Right ventricle myocardium superior (tissue), 1 donor: ENCODE measurements at places on chromosomes 6 and 20. TPM values are rescaled to one million over a fixed set of nuclear protein-coding genes. Genes with fewer than 3 reads are reported as not detected.

GRCh38 chr6:80610846-80611245 lies 504.4 kb downstream of the BCKDHB start:
- DNase-seq, result no peak

TCP1 gene
- 159 TPM for total RNA-seq

SLC17A2 gene
- total RNA-seq, result not detected

ARID1B gene
- 49.2 TPM for total RNA-seq

DNA sequence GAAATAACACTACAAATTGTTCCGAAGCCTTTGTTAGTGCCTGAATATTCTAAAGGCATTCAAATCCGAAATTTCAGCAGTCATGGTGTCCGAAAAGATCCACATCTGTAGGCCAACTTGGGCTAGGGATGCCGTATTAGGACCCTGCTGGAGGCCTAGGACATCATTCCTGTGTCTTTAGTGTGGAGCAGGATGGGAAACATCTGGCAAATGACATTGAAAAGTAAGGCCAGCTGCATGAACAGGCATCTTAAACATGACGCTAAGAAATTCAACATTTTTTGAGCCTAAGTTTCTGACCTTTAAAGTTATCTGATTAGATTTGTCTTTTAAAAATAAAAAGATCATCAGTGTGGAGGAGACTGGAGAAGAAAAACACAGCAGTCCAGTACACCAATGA lies 91.3 kb downstream of the MYLK4 start:
- no peak for DNase-seq

DNA sequence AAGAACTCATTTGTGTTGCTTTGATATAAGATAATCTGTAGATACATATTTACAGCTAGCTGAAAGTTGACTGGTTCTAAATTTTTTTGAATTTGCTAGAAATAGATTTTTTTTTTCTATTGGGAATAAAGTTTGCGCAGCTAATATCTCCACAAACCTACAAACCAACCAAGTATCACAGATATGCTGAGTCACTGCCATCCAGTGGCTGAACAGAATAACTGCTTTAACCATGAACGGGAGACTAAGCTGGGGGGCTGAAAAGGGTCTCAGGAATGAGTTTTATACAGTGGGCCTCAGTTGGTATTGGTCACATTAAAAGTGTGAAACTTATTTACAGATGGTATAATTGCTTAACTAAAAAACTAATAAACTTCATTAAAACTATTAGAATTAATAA lies 326.7 kb upstream of the CNR1 start:
- no peak for DNase-seq

BPIFA1 gene
- not detected for total RNA-seq

LIME1 gene
- total RNA-seq, result 1.6 TPM

DNA sequence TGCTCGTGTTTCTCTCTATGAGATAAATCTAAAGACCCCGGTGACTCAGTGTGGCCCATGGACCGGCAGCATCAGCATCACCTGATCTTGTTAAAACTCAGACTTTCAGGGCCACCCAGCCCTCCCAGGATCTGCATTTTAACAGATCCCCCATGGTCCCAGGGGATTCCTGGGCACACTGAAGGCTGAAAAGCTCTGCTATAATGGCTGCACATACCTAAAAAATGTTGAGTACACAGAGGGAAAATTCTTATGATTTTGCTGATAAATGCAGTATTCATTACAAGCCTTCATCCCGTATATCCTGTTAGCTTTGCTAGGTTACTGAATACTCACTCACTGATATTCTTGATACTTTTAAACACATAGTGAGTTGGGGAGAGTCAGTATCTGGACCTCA lies 200.5 kb downstream of the MYLK4 start:
- no peak for DNase-seq

OR2B6 gene
- not detected for total RNA-seq

NQO2 gene
- 70.5 TPM for total RNA-seq

C6orf118 gene
- not detected for total RNA-seq

DNA sequence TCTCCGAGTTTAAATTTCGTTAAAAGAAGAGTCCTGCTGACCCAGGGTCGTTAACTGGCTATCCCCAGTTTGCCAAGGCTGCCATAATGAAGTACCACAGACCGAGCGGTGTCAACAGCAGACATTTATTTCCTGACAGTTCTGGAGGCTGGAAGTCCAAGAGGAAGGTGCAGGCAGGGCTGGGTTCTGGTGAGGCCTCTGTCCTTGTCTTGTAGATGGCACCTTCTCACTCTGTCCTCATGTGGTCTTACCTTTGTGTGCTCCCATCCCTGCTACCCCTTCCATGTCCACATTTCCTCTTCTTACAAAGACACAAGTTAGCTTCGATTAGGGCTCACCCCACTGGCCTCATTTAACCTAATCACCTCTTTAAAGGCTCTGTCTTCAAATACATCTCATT lies 29.8 kb upstream of the EEF1E1 start:
- DNase-seq, result no peak

DNA sequence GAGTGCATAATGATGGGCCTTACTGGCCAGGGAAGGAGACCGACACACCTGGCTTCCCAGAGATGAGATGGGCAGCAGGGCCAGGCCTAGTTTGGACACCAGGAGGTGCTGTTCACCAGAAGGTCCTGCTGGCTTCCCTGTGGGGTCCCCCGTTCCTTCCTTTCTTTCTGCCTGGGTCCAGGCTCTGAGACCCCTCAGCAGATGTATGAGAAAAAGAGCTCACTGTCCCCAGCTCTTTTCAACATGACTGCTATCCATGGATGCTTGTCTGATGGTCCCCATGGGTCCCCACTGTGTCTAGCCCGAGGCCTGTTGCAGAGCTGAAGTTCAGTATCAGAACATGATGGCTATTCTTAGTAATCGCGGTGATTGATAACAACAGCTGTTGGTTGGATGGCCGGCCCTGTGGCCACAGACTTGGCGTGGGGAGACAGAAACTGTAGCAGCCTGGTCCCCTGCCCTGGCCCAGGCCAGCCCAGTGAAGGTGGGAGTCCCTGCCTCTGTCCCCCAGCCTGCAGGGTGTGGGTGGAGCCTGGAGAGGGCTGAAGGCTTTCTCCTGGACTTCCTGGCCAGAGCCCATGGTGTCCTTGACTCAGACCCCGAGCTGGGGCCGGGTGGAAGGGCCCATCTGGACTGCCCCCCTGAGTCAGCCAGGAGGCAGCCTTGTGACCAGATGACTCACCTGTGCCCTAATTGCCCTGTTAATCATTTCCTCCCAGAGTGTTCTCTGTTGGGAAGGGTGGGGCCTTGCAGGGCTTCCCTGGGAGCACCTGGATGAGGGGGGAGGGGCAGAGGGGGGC lies 9.9 kb upstream of the BAK1 start:
- peak; percentile 67 for DNase-seq

PGC gene
- not detected for total RNA-seq

DNA sequence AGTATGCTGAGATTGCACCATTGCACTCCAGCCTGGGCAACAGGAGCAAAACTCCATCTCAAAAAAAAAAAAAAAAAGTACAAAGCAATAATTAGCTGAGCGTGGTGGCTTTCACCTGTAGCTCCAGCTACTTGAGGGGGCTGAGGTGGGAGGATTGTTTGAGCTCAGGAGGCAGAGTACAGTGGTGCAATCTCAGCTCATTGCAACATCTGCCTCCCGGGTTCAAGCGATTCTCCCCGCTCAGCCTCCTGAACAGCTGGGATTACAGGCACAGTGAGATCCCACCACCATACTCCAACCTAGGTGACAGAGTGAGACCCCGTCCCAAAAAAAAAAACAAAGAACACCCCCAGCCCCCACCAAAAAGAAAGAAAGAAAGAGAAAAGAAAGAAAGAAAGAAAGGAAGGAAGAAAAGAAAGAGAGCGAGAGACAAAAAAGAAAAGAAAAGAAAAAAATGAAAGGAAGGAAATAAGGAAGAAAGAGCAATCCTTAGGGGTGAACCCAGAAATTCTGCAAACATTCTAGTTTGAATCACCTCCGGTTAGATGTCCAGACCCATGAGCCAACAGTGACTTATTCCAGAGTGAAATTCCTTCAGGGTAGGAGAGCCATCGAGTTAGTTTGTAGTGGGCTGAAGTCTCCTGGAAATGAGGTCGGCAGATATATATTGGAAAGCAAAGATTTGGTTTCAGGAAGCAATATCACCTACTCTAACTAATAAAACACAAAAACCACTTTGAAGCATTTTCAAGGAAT lies 3.2 kb upstream of the RIPOR3 start:
- DNase-seq, result peak; percentile 10

CST3 gene
- 971 TPM for total RNA-seq

DNA sequence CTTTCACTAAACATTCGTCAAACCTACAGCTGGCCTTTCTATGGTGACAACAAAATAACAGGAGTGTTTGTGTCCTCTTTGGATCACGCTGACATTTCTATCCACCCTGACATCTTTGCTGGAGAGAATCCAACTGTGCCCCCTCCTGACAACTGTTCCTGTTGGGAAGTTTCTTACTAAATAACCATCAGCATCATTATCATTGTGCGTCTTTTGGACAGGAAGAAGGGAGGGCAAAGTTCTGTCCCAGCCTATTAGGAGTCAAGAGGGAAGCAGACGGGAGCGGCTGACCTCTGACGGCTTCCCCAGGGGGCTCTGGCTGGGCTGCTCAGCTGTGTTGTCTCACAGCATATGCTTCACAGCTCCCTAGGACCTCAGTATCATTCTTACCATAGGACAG lies 195.9 kb upstream of the SULF2 start:
- DNase-seq, result no peak

KCNK16 gene
- not detected for total RNA-seq
